ENCODE measurements at places on chromosomes 3 and 15.

- no peak for DNase-seq
Measured at GRCh38 chr3:113560831-113561623, 28.7 kb downstream of the SIDT1 start.

GRCh38 chr15:40070608-40071218 lies 31.7 kb upstream of the SRP14 start:
- no peak for DNase-seq

DNA sequence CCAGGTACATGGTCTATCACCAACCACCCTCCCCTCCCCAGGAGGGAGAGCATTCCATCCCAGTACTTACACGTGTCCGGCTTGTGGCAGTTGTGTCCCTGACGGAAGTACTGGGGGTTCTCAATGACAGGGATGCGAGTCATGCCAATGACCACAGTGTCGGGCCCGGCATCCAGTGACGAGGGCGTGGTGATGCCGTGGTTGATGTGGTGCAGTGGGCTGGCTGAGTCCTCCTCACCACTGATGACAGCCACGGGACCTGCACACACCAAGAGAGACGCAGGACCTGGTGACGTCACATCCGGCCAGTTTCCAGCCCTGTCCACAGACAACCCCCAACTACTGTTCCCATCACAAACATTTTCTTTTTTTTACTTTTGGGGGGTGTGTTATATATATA lies 223.8 kb downstream of the NTRK3 start:
- DNase-seq = no peak

DNA sequence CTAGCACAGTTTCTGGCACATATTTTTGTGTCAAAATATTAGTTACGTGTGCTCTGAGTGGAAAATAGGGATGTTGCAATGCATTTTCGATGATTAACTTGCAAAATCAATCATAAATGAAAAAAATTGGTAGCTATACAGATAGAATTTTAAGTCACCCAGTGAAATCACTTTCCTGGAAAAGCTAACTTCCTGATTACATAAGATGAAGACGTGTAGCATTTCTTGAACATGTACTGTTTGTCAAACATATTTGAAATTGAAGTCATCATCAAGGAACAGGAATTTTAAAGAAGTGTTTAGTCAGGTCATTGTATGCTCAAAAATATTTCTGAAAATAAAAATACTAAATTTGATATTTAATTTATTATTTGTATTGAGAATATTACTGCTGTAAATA lies 977.7 kb downstream of the PLOD2 start:
- DNase-seq = no peak

- no peak for DNase-seq
Measured at GRCh38 chr3:136634821-136635220, 117.4 kb downstream of the STAG1 start.

DNA sequence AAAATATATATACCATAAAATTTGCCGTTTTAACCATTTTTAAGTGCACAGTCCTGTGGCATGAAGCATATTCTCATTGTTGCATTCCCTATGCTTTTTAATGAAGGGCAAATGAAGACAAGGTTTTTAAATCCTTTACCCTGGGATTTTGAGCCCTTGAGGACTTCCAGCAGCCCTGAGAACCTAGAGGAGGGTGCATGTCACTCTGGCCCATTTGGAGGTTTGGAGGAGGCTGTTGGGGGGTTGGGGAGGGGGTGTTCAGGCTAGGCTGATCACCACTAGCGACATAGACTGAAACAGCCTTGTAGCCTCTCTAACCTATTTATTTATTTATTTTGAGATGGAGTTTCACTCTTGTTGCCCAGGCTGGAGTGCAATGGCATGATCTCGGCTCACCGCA lies 86.0 kb downstream of the SMAD6 start:
- DNase-seq = no peak

GRCh38 chr15:85646538-85647091 lies 148.1 kb downstream of the KLHL25 start:
- no peak for DNase-seq

DNA sequence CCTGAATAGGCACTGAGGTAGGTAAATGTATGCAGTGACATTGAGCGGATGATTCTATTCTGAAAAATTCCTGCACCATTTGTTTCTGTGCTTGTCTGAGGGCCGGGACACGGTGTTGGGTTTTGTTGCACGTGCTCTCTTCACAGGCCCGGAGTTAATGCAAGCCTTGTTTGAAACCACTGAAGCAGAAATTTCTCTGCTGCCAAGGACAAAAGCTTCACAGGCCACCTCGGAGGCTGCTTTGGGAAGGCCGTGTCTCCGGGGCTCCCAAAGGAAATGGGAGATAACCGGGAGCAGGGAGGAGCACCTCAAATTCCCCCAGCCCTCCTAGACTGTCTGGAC lies 179.4 kb downstream of the OPA1 start:
- DNase-seq = no peak

DNA sequence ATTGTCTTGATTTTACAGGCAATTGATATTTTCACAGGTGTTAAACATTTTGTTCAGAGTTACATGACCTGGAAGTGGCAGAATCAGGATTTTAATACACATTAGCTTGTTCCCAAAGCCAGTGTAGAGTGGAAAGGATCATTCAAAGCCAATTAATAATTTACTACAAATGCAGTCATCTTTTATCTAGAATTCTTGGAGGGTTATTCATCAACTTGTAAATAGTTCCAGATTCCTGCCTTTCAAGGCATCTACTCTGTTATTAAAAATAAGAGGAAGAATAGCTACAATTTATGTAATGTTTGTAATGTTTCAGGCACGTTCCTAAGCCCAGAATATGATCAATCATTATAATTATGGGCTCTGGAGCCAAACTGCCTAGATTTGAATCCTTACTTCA lies 358.5 kb downstream of the ZNF385D start:
- DNase-seq = no peak

GRCh38 chr3:95595416-95596075 lies 1218.8 kb upstream of the EPHA6 start:
- no peak for DNase-seq

DNA sequence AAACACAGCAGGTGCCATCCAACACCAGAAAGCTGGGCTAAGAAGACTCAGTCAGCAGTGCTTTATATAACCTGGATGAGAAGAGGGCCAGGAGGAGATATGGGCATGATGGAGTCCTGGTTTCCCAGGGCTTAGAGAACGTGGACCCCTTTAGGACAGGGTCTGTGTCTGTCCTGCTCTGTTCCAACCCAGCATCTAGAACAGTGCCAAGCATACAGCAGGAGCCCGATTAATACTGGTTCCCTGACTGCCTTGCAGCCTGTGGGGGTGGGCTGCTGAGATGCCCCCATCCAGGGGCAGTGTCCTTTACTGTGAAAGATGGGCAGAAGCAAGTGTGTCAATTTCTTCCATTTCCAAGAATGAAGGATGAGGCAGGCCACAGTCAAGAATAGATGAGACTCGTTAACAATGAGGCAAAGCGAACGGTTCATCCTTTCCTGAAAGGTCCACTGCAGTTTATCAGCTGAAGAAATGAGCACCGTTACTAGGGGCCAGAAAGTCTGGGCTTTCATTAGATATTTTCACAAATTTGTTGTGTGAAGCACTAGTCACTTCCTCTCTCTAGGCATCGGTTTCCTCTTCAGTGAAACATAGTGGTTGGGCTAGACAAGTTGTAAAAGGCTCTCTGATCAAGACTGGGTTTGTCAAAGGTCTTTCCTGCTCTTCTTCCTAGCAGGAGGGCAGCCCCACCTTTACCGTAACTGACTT lies 72.0 kb upstream of the HERC1 start:
- DNase-seq = no peak

GRCh38 chr3:151460774-151461450 lies at the start of gene IGSF10:
Gene IGSF10, minus strand, starts transcription at chr3:151461061. Its CDS starts 2,352 bp downstream, at chr3:151458709.
- DNase-seq = no peak

DNA sequence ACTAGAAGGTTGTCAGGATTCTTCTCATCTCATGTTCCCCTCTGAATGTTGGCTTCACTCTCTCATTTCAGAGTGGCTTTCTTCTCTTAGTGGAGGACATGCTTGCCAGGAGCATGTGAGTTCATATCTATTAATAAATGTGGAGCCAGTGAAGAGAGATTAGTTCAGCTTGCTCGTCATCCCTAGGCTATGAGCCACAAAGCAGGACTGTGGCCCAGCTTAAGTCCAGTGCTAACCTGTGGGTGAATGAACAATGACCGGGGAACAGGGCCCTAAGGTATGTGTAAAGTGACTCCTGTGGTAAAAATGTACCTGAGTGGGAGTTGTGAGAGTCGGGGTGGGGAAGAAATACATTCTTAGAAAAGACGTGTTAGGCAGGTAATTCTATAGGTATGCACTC lies 96.9 kb upstream of the TBL1XR1 start:
- no peak for DNase-seq

- DNase-seq = no peak
Measured at GRCh38 chr3:139836698-139837464, 98.1 kb upstream of the CLSTN2 start.

DNA sequence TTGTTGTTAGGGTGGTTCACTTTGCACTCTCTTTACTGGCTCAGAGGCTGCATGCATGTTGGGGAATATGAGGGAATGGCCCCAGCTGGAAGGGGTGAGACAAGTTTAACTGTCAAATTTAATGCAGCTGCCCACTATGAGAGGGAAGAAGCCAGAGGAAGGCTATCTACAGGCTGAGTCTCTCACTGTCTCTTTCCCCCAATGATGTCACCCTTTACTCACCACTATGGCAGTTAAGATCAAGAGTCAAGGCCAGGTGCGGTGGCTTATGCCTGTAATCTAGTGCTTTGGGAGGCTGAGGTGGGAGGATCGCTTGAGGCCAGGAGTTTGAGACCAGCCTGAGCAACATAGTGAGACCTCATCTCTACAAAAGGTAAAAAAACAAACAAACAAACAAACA lies 12.2 kb upstream of the RBMS3 start:
- DNase-seq = no peak

DNA sequence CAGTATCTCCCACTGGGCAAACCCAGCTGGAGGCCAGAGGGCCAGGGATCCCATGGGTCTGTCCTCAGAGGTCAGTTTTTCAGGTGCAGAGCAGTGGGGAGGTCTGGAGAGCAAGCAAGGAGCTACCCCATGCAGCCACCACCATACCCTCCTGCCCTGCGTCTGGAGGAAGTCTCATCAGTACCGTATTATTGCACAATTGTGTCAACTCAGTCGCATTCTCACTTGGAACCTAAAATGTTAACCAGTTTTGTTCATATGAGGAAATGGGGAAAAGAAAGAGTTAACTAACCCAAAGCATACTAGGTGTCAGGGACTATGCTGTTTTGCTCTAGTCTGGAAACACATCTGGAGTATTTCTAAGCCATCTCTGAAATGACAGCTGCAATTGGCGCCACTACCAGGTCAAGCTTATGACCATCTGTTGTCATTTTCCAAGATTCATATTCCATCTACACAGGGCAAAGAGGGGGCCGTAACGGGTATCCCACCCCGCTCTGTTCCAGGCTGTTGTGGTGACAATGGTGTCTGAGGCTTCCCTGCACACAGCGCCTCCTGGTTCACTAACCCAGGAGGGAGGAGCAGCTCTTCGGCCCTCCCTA lies 16.9 kb upstream of the APBA2 start:
- no peak for DNase-seq

DNA sequence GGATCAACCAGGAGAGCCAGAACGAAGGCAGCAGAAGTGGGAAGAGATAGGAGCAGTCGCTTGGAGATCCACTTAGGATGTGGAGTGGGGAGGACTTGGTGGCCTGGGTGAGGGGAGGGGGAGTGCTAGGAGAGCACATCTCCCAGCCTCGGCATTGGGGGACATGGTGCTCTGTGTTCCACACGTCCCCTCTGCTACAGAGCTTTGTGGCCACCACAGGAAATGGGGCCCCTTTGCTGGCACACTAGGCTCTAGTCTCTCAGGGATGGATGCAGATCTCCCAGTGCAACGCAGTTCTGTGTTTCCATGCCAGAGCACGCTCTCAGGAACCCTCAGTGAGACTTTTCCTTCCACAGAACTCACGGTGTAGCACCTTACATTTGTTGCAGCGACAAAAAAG lies 68.8 kb downstream of the CHDH start:
- no peak for DNase-seq

GRCh38 chr15:40314723-40315276 lies 7.1 kb upstream of the PLCB2 start:
- no peak for DNase-seq

DNA sequence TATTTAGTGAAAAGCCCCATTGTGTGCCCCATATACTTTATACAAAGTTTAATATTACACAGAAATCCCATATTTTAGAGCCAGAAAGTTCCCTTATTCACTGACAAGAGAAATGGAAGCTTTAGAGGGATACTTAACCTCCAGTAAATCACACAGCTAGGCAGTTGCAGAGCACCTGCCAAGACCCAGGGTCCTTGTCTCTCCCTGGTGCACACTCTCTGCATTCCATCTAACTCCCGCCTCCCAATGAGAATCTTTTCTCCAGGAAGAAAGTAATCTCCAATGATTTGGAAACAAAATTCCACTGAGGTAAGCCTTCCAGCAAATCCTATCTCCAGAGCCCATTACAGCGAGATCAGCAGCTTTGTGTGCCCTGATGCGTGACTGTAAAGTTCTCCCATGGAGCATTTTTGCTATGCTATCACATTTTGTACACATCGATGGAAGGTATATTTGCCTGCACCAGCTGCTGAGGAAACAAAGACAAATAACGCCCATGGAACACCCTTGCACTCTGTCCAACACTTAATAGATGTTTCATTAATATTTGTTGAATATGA lies 41.4 kb downstream of the ULK4 start:
- no peak for DNase-seq

DNA sequence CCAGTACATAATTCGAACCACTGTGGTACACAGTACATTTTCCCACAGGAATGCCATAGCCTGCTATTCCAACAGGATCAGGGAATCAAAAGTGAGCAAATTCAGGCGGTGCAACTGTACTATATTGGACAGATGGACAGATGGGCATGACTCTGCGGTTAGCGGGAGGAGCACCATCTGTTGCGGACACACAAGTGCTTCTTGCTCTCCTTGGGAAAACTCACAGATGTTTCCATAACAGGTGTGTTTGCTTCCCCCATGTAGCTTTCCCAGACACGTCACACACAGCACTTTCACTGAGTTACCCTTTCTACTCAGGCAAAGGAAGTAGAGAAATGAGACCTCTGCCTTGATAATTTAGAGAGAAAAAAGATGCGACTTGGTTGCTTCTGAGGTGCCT lies 325.1 kb upstream of the THBS1 start:
- DNase-seq = no peak

GRCh38 chr15:45637552-45638033 lies 2.8 kb downstream of the SQOR start:
- no peak for DNase-seq

DNA sequence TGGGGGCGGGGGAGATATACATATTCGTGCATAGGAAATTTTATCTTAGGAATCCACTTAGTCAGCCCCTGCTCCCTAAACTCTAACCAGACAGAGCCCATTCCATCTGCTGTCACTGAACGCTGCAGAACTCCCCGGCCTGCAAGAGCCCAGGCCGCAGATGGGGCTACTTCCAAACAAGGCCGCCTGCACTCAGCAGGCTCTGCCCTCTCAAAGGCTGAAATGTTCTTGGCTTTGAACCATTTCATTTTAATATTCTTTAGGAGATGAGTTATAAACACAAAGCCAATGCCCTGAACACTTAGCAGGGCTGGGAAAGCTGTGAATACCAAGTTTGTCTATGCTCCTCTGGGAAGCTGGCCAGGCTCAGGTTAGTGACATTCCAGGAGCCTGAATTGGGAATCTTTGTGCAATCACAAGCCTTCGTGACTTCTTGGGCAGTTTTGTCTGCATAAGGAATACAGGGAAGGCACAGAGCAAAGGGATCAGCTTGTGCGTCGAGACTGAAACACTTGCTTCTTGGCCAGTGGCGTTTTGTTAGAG lies 65.0 kb downstream of the SYNM start:
- no peak for DNase-seq

- no peak for DNase-seq
Measured at GRCh38 chr3:113532698-113533533, 561 bp downstream of the SIDT1 start.
